Right renal cortex interstitium (tissue), 3 donors: ENCODE measurements at places on chromosomes 6 and 20.

- DNase-seq: no peak
These were observed 7.7 kb upstream of the AIF1 start for GRCh38 chr6:31607317-31607716.

DNA sequence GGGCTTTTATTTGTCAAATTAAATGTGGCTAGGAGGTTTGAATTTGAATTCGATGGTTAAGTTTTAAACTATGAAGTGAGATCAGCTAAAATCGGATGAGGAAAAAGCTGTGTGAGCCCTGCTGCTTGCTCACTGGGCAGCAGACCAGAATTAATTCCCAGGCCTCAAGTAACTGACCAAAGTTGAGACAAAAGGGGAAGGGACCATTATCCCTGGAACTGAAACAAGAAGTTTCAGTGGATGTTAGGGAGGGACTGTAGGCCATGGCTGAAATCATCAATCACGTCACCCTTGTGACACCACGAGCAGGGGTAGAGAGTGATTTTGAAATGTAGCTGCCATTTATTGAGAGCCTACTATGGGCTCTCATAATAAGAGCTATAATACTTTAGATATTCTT is 7.0 kb upstream of the PRSS35 start:
- no peak for DNase-seq

DNA sequence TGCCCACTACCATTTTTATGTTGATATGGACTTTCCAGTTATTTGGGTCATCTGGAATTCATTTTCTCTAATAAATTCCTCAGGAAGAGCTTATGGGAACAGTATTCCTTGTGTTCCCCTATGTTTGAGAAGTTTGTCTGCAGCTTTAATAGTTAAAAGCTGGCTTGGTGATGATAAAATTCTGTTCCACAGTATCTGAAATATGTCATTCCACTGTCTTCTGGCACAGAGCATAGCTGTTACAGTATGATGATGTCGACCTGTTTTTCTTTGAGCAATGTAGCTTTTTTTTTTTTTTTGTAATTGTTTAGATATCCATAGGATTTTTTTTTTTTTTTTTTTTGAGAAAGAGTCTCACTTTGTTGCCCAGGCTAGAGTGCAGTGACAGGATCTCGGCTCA is 43.2 kb downstream of the NCOA3 start:
- no peak for DNase-seq

- no peak for DNase-seq
These were observed 2.8 kb downstream of the VARS1 start for GRCh38 chr6:31792761-31793171.

DNA sequence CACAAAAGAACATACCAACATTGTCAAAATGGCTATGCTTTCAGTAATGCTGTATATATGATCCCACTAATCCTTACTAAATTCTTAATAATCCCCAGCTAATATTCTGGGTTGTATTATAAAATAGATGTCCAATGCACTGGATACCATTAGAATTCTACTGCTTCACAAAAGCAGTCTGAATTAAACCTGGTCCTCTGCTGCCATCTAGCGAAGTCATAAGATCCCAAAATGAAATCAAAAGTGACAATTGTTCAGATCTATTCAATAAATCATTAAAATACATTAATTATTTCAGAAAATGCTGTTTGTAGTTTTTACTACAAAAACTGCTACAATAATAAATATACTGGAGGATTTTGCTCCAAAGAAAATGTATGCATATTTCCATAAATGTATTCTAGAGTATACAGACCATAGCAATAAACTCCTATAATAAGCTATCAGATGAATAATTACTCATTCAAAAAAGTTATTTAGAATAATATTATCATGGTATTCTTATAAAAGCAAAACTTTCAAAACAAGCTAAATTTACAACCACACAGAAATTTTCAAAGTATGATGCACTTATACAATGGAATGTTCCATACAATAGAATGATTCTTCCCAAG is 92.6 kb downstream of the RNGTT start:
- DNase-seq: peak; percentile 59

DNA sequence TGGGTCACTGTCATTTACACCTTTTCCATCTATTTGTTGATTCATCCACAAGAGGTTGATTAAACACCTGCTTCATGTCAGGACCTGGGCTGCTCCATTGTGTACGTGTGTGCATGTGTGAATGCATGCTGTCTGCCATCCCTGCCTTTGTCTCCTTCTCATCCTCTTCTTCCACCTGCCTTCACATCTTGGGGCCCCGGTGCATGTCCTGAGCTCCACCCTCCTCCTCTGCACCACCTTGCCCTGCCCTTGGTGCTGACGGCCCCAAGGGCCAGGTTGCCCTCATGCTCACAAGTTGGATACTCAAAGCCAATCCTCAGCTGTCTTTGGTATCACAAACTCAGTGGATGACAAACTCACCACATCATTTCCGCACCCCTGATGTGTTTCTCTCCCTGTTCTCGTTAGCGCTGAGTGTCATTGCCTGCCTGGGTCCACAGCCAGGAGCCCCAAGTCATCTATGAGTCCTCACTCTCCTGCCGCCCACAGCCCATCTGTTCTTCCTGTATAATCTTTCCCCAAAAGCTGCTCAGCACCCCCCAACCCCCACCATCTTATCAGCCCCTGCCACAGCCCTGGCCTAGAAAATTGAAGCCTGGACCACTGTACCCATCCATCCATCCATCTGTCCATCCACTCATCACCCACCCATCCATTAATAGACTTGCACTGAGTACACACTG is 85.0 kb downstream of the SRC start:
- DNase-seq: no peak

- DNase-seq: no peak
These were observed 13.1 kb downstream of the STMN3 start for GRCh38 chr20:63640086-63640485.

- no peak for DNase-seq
These were observed 137.2 kb downstream of the EDN3 start for GRCh38 chr20:59437601-59438031.

DNA sequence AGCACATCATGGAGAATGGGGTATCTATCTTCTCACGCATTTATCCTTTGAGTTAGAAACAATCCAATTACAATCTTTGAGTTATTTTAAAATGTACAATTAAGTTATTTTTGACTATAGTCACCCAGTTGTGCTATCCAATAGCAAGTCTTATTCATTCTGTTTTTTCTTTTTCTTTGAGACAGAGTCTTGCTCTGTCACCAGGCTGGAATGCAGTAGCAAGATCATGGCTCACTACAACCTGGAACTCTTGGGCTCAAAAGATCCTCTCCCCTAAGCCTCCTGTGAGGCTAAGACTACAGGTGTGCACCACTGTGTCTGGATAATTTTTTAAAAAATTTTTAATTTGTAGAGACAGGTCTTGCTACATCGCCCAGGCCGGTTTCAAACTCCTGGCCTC is 201.5 kb upstream of the ZNF217 start:
- DNase-seq: no peak

- no peak for DNase-seq
These were observed 37.7 kb upstream of the RAB22A start for GRCh38 chr20:58271606-58272351.

DNA sequence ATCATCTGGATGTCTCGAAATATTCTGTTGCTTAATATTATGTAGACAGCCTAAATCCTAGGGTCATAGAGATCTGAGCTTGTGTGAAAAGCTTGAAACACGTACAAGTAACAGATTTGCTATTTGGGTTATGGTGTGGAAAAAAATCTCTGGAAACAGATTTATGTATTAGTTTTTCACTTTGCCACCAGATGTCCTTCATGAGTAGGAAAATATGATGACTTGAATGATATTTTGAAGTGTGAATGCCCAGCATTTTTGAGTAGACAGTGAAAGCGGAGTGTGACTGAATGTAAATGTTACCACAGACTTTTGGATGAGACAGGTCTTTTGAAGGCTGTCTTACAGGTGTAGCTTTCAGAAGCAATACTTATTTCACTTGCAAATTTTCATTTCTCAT is 4.2 kb upstream of the BMP6 start:
- no peak for DNase-seq

- no peak for DNase-seq
These were observed 78.7 kb downstream of the BFSP1 start for GRCh38 chr20:17452441-17452840.

GRCh38 chr6:24249926-24250325 is 107.9 kb downstream of the DCDC2 start:
- no peak for DNase-seq

- DNase-seq: no peak
These were observed 82.4 kb downstream of the MAP3K4 start for GRCh38 chr6:161073930-161074329.

DNA sequence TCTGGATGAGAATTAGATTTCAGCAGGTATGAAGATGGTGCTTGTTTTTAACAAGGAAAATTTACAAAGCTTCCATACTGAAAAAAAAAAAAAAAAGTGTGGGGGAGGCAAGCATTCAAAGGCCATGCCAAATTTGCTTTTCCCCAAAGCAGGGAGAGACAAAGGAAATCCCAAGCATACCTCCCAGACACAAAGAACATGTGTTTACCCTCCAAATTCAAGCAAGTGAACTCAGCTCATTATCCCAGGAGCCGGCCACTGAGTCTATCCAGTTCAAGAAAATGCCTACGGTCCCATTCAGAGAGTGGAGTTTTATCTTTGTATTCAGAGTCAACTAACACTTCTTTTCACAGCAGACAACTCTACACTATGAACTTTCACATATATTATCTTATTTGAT is 102.7 kb upstream of the ID4 start:
- DNase-seq: no peak

- no peak for DNase-seq
These were observed 3.5 kb downstream of the UQCC1 start for GRCh38 chr20:35408270-35408669.

GRCh38 chr6:36724514-36725390 is 27.1 kb downstream of the RAB44 start:
- DNase-seq: no peak

DNA sequence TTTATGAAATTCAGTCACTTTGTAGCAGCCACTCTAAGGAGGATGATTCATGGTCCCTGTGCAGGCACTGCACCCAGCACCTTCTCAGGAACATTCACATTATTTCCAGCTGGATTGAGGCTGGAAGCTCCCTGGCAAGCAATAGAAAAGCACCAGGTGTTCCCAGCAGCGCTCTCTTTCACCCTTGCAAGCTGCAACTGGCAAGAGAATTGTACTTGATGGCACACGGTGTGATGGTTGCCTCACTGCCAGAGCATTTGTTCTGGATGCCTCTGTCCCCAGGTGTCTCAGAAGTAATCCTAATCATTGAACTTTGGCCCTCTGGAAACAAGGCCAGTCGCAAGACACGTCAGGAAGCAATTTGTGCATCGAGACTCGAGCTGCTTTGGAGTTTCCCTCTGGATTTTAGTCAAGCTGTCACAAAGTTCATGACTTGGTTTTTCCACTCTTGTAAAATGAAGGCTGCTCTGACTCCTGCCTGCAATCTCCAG is 24.9 kb upstream of the PHACTR2 start:
- no peak for DNase-seq

DNA sequence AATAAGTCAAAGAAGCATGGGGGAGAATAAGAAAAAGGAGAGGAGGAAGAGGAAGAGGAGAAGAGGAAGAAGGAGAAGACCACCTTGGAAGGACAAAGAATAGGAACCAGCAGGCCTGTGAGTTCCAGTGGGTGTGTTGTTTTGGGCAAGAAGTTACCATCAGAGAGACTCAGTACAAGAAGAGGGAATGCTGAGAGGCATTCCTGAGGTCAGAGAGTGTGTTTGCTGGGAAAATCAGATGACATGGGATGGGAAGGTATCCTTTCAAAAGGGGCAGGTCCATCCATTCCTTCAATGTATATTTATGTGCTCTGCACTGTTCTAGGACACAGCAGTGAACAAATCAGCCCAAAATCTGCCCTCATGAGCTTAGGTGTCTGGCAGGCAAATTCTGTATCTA is 40.5 kb upstream of the PRIM2 start:
- no peak for DNase-seq

DNA sequence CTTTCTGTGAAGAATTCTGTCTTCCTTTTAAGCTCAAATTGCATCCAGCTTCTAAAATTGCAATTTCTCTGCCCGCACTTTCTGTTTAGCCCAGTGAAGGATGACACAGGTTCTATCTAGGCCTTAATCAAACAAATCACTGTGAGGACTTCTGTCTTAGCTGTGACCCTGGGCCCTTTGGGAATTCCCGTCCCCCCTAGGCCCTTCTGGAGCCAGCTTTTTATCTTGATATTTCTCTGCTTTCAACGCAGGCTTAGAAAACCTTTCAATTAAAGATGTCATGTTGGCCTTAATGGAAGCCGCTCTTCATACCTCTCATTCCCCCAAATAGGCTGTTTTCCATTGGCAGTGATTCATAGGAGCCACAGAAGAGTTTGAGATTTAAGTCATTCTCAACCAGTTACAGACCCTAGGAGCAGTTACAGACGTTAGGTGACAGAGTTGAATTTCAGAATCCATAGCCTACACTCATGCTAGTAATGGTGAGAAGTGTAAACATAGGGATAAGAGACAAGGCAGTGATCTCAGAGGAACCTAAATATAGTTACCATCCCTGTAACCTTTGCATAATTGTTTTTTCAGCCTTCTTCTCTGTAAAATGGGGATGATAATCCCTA is 74.8 kb upstream of the FLRT3 start:
- no peak for DNase-seq

DNA sequence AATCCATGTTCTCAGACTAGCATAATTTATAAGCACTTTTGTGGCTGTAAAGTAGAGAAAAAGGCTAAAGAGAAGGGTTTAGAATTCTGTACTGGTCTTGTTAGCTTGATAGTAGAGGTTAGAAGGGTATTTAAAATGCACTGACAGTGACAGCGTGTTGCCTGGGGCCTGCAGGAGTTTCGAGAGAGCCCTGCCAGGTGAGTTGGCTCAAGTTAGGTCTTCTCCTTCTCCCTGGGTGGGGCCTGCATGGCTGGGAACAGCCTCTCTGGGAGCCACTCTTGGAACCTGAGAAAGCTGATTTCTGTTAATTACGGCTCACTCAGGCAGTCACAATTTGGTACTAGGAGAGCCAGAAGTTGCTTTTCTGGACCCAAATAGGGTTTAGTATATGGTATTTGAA is 103.7 kb downstream of the ARID1B start:
- DNase-seq: no peak
